HCT116 (cell line): ENCODE measurements at places on chromosomes 3 and 15. TPM values are rescaled to one million over a fixed set of nuclear protein-coding genes. Genes with fewer than 3 reads are reported as not detected.

DNA sequence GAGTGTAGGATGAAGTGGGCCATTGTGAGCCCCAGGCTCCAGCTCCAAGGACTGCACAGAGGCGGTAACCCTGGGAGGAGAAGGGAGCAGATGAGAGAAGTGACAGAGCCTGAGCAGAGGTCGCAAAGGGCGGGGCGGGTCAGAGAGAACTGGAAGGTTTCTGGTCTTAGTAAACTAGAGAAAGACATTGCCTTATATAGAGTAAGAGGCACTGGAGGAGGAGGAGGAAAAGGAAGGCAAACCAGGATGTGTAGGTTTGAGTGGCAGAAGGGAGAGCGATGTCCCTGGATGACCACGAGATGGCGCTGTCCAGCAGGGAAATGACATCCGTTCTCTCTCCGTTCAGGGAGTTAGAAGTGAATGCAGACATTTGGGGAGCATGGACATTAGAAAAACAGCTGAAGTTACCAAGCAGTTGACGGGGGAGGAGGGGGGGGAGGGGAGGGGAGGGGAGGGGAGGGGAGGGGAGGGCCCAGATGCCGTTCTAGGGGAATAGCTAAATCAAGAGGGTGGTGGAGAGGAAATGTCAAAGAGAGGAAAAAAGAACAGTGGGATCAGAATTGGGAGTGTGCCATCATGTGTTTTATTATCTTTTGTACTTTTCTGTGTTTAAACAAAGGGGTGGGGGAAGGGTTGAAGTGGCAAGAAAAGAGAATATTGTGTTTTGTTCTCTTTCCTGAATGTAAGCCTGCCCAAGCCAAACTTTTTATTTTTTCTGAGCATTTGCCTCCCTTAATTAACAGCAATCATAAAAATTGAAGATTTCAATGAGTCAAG lies 48.8 kb downstream of the STARD5 start:
- H3K27ac ChIP-seq: no peak overlapping the region
- no peaks in the 10 kb centered on the region for H3K27me3 ChIP-seq

GRCh38 chr3:18499301-18499700 lies 74.2 kb upstream of the SATB1 start:
- H3K4me1 ChIP-seq: no peaks in the 10 kb centered on the region
- DNase-seq: no peak
- no peaks in the 10 kb centered on the region for H3K36me3 ChIP-seq
- H3K27me3 ChIP-seq: peaks cover 3% of the 10 kb centered on the region; the same call in 1 of the 2 replicates
- H3K27ac ChIP-seq: no peak overlapping the region
- H3K4me3 ChIP-seq: no peak overlapping the region

GRCh38 chr3:84893211-84893610 lies 65.6 kb upstream of the CADM2 start:
- no peaks in the 10 kb centered on the region for H3K27me3 ChIP-seq
- no peaks in the 10 kb centered on the region for H3K36me3 ChIP-seq
- H3K27ac ChIP-seq: no peak overlapping the region
- DNase-seq: no peak
- H3K4me1 ChIP-seq: no peaks in the 10 kb centered on the region

- DNase-seq: no peak
- H3K4me3 ChIP-seq: no peak overlapping the region
- no peaks in the 10 kb centered on the region for H3K36me3 ChIP-seq
- H3K27ac ChIP-seq: no peak overlapping the region
Measured at GRCh38 chr3:188822004-188822403, 349.8 kb upstream of the TPRG1 start.

- no peaks in the 10 kb centered on the region for H3K27me3 ChIP-seq
- no peak overlapping the region for H3K27ac ChIP-seq
- H3K36me3 ChIP-seq: no peaks in the 10 kb centered on the region
- no peak for DNase-seq
- no peaks in the 10 kb centered on the region for H3K4me1 ChIP-seq
Measured at GRCh38 chr3:89221924-89222323, 114.5 kb downstream of the EPHA3 start.

Gene C3orf85
- total RNA-seq: not detected

Gene RNF13
- 39.9 TPM for total RNA-seq

Gene LRRC49
- total RNA-seq: 7.4 TPM

Gene ST3GAL6
- total RNA-seq: 10.6 TPM

- H3K36me3 ChIP-seq: no peaks in the 10 kb centered on the region
- H3K4me1 ChIP-seq: no peaks in the 10 kb centered on the region
- H3K27ac ChIP-seq: no peak overlapping the region
- DNase-seq: no peak
- H3K27me3 ChIP-seq: peaks cover 22% of the 10 kb centered on the region
Measured at GRCh38 chr3:134993011-134993410, 198.0 kb downstream of the EPHB1 start.

Gene DUOX1
- total RNA-seq: 19.6 TPM

GRCh38 chr15:98838387-98839259 lies 169.0 kb downstream of the PGPEP1L start:
- H3K27ac ChIP-seq: no peak overlapping the region
- no peaks in the 10 kb centered on the region for H3K4me1 ChIP-seq
- no peak overlapping the region for H3K4me3 ChIP-seq
- no peak for DNase-seq
- H3K27me3 ChIP-seq: no peaks in the 10 kb centered on the region
- no peaks in the 10 kb centered on the region for H3K36me3 ChIP-seq

DNA sequence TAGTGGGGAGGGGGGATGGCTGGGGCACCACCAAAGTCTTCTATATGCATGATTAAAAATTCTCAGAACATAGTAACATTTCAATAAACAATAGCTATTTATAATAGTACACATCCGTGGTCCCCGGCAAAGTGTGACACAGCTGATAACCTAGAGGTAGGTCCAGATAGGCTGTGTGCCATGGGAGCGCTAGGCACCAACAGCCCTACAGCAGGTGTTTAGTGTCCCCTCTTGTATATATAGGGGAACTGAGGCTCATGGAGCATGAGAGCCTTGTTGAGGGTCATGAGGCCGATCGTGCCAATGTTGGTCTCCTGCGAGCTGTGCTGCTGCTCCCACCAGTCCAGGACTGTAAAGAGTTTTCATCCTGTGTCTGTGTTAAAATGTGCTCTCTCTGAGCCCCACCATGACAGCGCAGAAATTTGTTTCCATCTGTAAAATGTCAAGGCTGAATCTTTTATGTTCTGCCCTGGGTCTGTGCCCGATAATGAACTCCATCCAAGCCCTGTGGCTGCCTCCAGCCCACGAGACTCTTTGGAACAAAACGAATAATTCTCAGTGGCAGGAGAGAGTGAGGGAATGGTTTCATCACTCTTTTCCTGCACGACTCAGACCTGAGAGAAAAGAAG lies 14.5 kb downstream of the TMEM158 start:
- no peak for DNase-seq
- H3K36me3 ChIP-seq: no peaks in the 10 kb centered on the region

DNA sequence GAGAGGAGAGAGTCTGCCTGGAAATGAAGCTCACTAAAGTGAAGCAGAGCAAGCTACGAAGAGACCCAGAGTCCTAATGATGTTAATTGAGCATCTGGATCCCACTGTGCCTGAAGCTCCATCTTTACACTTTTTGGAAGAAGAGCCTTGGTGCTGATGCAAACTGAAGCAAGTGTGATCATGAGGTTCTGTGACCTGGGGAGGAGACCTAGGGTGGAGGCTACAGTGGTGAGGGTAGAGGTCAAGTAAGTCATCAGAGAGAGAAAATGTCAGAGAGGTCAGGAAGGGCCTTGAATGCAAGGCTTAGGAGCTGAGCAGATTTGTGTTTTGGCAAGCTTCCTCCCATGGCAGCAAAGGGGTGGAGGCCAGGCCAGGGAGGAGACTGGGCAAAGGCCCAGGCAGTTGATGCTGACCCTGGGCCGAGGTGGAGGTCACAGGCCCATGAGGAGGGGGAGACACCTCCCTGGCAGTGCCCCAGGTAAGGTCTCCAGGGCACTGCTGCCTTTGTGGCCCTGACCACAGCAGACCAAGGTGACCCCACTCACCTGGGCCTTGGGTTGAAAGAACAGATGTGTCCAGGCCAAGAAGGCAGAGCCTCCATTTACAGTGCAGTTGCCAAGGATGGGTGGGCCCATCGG lies 1.6 kb downstream of the GRIP2 start:
- no peak for DNase-seq
- no peak overlapping the region for H3K4me3 ChIP-seq
- no peaks in the 10 kb centered on the region for H3K36me3 ChIP-seq
- H3K27ac ChIP-seq: no peak overlapping the region

DNA sequence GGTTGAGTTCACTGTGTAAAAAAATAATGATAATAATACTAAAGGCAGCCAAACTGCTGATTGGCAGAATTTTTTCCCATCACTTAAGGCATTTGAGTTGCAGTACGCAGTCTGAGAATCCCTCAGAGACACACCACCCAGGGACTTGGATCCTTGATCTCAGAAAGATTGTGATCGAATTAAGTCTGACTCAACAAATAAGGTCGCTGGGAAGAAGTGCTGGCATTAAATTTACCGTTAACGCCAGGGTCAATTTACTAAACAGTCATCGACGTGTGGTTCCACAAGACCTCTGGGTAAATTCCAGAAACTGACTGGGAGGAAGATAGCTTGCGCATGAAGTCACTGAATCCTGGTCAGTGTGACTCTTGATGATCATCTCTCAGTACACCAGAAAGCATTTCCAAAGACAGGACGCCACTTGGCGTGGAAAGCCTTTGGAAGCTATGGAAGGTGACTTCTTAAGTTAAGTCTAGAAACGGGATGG lies 48.3 kb upstream of the CGNL1 start:
- H3K4me1 ChIP-seq: peaks cover 20% of the 10 kb centered on the region
- no peaks in the 10 kb centered on the region for H3K36me3 ChIP-seq
- H3K27ac ChIP-seq: no peak overlapping the region
- no peaks in the 10 kb centered on the region for H3K27me3 ChIP-seq
- no peak for DNase-seq

GRCh38 chr3:54793171-54793570 lies 134.7 kb downstream of the LRTM1 start:
- no peak overlapping the region for H3K27ac ChIP-seq
- no peaks in the 10 kb centered on the region for H3K4me1 ChIP-seq
- no peak for DNase-seq
- no peaks in the 10 kb centered on the region for H3K36me3 ChIP-seq

- no peaks in the 10 kb centered on the region for H3K4me1 ChIP-seq
- H3K27me3 ChIP-seq: peaks cover 51% of the 10 kb centered on the region
- no peaks in the 10 kb centered on the region for H3K36me3 ChIP-seq
- no peak for DNase-seq
Measured at GRCh38 chr3:139811331-139811730, 123.7 kb upstream of the CLSTN2 start.

GRCh38 chr3:178969004-178969700 lies 102.5 kb downstream of the ZMAT3 start:
- no peak for DNase-seq
- no peak overlapping the region for H3K27ac ChIP-seq

- H3K4me1 ChIP-seq: peaks cover 15% of the 10 kb centered on the region
- peak overlapping the region; percentile 77 for H3K4me3 ChIP-seq
- no peaks in the 10 kb centered on the region for H3K27me3 ChIP-seq
- peaks cover 7% of the 10 kb centered on the region; the same call in 1 of the 2 replicates for H3K36me3 ChIP-seq
Measured at GRCh38 chr15:80999623-81000036, 1.1 kb upstream of the TLNRD1 start.

GRCh38 chr3:88149101-88149508 lies 654 bp upstream of the C3orf38 start:
- H3K4me3 ChIP-seq: peak overlapping the region; percentile 95
- peak overlapping the region; percentile 98 for H3K27ac ChIP-seq
- peaks cover 9% of the 10 kb centered on the region for H3K36me3 ChIP-seq
- DNase-seq: peak; percentile 3
- peaks cover 2% of the 10 kb centered on the region; the same call in 1 of the 2 replicates for H3K4me1 ChIP-seq
- H3K27me3 ChIP-seq: no peaks in the 10 kb centered on the region

- DNase-seq: no peak
- H3K27ac ChIP-seq: no peak overlapping the region
- H3K27me3 ChIP-seq: no peaks in the 10 kb centered on the region
- no peaks in the 10 kb centered on the region for H3K36me3 ChIP-seq
Measured at GRCh38 chr3:58620421-58620820, 43.2 kb upstream of the FAM107A start.

- no peak overlapping the region for H3K4me3 ChIP-seq
- H3K4me1 ChIP-seq: 0 out of 2 replicates have a peak, but pooled peaks cover 5% of the 10 kb centered on the region
- no peaks in the 10 kb centered on the region for H3K27me3 ChIP-seq
- H3K36me3 ChIP-seq: no peaks in the 10 kb centered on the region
- H3K27ac ChIP-seq: no peak overlapping the region
Measured at GRCh38 chr3:103181160-103181559, 746.3 kb downstream of the ZPLD1 start.
